ENCODE measurements at places on chromosomes 4 and X.

GRCh38 chrX:105017641-105018040 lies 202.9 kb downstream of the TEX13A start:
- DNase-seq, result no peak

DNA sequence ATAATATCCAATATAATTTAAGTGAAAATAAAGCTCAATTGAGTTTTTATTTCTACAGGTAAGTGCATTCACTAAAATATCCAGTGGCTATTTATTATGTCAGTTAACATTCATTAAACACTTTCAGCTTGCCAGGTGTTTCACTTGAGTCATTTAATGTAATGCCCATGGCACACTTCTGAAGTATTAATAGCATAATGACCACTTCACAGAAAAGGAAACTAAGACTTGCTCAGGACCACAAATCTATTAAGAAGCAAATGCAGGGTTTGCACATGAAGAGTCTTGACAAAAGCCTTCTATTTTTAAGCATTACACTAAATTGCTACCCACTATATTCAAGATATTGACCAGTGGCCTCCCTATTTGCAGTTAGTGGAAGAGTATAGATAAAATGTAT lies 612.7 kb downstream of the KCTD8 start:
- DNase-seq, result no peak

DNA sequence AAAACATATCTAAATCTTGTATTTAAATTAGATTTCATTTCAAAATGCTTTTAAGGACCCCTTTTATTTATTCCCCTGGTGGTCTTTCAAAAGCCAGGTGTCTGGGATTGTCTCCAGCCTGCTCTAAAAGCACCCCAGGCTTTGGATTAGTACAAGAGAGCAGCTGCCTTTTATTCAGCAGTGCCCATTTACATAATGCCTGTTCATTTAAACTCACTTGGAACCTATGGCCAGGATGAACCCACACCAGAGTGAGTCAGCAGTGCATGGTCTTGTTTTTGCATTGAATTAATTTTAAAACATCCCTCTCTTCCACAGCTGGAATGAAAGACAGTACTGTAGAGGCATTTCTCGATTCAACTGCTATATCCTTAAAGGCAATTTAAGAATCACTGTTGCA lies 64.1 kb upstream of the TENM3 start:
- no peak for DNase-seq

- DNase-seq, result no peak
These were observed 833 bp downstream of the FGD1 start for GRCh38 chrX:54494989-54495813.

- no peak for DNase-seq
These were observed 49.9 kb downstream of the DOCK11 start for GRCh38 chrX:118545510-118545909.

DNA sequence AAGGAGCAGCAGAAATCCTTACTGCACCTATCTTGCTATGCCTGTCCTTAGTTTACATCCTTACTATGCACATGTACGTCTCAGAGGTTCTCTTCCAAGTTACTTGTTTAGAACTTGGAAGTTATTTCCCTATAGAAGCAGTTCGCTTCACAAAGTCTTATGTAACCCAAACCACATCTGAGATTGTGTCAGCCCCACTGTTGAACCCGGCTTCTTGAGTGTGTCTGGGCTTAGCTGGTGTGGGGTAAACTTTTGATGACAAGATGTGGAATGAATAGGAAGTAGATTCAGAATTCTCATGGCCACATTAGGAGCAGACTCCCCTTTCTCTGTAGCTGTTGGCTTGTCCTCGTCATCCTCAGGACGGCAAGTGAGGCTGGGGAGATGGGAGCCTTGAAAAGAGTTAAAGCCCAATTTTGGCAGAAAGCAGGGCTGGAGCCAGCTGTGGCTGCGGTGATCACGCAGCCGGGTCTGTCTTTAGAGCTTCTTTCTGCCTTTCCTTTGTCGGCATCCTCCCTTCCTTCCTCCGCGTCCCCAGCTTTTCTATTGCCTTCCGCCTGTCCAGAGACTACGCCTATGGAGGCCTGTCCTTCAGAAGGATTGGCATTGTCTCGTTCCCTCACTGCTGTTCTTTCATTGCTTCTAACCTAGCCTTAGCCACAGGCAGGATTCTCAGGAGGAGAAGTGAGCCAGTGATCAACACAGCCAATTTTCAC lies 23.0 kb upstream of the LIMCH1 start:
- DNase-seq, result no peak

- DNase-seq, result no peak
These were observed 18.8 kb downstream of the DOK7 start for GRCh38 chr4:3481783-3482393.

GRCh38 chr4:110515676-110516075 lies 39.7 kb downstream of the ENPEP start:
- no peak for DNase-seq

DNA sequence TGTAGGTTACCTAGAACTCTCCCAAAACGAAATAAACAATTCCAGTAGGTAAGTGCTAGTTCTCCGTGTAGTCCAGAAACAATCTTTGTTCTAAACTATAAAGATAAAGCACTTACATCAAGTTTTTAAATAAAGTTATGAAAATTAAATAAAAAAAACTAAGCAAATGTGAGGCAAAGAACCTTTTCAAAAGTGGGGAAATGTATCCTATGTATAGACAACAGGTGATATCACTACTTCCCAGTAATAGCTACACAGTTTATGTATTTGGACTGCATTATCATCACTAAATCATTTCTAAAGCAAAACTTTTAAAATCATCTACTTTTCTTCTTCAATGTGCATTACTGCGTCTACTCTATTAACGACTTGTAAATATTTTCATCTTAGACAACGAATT lies 2.0 kb downstream of the YTHDC1 start:
- no peak for DNase-seq

- DNase-seq, result no peak
These were observed 2.4 kb upstream of the SLIT2 start for GRCh38 chr4:20249333-20249732.

GRCh38 chrX:82666355-82666754 lies 841.7 kb upstream of the POU3F4 start:
- DNase-seq, result no peak

DNA sequence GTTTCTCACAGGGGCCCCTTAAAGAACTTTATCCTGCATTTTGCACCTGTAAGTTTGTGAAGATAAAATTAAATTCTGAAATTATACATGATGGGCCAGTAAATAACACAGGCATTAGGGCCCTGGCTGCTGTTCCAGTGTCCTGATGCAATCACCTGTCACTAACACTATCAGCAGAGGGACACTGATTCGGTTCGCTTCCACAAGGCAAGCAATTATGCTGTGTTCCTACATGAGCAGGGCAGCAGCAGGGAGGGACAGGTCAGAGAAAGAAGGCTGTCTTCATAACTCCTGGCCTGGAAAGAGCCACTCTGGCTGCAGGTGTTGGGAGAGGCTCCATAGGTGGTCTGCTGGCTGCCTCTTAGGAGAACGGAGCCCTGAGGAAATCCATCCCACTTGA lies 487.3 kb downstream of the MID1IP1 start:
- DNase-seq, result no peak

DNA sequence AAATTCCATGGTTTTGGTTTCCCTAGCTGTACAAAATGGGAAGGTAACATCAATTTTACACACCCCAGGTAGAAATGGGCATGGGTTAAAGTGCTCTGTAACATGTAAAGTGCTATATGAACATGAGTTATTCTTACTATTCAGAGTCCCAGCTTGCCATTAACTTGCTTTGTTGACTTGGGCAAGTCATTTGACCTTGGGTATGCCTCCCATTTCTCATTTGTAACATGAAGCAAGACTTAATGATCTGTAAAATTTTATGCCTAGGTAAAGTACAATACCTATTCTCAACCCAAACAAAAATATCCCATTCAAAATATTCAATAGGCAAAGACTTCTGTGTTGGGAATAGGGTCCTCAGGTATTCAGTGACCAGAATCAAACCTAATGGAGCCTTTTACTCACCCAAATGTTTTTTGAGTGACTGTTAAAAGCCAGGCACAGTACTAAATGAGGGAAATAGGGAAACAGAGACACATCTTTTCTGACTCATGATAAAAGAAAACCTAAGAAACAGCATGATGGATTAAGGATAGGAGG lies 126.6 kb downstream of the SH3RF1 start:
- DNase-seq, result no peak

All from stimulated activated CD4-positive, alpha-beta T cell treated with anti-CD3 and anti-CD28 coated beads, Interleukin-1b, Interleukin-23, amount 100 ng/mL, for 4 hours (primary cell).